ENCODE measurements at places on chromosomes 1 and 21. TPM values are rescaled to one million over a fixed set of nuclear protein-coding genes. Genes with fewer than 3 reads are reported as not detected.

SPATA45 gene
- not detected for total RNA-seq

TRAF3IP3 gene
- total RNA-seq: not detected

DNA sequence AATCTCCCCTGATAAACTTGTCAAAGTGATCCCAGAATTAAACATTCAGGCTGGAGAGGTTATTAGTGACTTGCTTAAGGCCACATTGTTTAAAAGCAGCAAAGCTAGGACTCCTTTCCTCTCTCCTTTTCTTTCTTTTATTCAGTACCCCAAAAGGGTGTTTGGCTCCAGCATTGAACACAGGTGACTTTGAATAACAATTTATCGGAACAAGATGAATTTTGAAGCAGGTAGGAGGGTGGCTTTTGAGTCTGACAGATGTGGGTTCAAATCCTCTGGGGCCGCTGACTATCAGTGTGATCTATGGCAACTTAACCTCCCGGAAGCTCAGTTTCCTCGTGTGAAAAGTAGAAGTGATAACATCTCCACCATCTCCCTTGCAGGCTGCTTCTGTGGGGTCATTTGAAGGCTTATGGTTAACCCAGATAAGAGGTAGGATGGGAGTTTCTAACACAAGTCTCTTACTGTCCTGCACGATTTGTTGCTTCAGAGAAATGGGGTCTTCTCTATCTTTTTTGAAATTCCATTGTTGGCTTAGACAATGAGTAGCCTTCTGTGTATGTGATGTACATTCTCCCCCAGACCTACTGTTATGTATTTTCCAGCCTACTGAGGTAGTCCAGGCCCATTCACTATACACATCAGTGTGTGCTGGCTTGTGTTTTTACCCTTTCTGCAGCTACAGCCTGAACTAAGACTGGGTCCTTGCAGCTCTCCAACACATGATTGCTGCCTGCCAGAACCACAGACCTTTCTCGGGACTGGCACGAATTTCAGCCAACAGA, 29.0 kb downstream of the JUN start:
- DNase-seq: no peak

DNA sequence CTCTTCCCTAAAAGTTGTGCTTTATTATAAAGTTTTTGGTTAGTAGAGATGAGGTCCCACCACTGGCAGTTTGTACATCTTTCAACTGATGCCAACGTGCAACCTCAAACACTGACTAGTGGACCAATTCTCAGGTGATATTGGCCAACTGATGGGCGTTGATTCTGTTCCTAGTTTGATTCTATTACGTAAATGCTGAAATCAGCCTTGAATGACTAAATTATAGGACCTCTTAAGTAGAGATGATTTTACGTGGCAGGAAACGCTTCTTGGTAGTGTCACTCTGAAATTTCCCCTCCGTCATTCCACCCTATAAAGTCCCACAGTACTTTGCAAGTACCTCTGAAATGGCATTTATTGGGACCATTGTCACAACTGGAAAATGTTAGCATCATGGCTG, 8.8 kb upstream of the FNDC7 start:
- no peak for DNase-seq

DNA sequence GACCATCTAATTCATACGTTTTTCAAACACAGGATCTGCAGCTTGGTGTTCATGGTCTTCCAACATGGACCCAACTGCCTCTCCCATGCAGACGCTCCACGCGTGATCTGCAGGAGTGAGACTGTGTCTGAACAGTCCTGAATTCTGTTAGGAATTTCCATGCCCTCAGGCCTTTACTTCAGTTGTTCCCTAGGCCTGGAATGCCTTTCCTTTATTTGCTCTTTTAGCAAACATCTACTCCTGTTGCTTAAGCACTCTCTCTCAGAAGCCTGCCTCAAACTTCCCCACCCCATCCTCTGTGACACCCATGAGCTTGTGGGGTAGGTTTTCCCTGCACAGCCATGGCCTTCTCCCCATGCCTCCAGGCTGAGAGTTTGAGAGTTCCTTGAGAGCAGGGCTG, 73.7 kb downstream of the DMRTB1 start:
- DNase-seq: no peak

Measured in dermis microvascular lymphatic vessel endothelial cell (primary cell).